CD8-positive, alpha-beta memory T cell (primary cell): ENCODE measurements at places on chromosomes 12 and 14. TPM values are rescaled to one million over a fixed set of nuclear protein-coding genes. Genes with fewer than 3 reads are reported as not detected.

GRCh38 chr12:3129301-3130056 is 52.3 kb downstream of the TSPAN9 start:
- DNase-seq, result no peak

DNA sequence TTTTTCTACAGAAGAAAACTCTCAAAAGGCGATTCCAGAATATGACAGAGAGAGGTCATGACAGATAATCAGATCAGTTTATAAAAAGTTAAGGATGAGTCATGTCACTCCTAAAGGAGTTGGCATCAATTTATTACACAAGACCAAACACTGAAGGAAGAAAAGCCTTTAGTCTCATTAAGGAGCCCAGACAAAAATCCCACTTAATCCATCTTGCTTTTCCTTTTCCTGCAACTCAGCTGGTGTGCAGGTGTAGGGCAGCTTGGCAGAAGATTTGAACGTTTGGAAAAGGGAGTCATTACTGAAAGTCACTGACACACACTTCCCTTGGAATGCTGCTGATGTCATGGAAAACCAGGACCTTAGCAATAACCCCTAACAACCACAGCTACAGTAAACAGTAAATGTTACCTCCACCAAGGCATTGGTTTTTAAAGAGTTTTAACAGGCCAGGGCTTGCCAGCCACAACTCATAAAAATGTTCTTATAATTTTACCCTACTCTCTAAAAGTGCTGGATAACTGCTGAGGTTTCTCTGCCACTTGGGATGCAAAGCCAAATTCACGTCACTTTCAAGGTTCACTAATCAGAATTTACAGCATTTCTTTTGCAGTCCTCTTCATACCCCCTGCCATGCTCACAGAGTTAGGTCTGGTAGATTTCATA is 320.6 kb downstream of the RAD51B start:
- DNase-seq, result no peak

Gene NELL2
- 203 TPM for polyA plus RNA-seq

- no peak for DNase-seq
Measured at GRCh38 chr12:26282339-26282940, 87.1 kb downstream of the SSPN start.

DNA sequence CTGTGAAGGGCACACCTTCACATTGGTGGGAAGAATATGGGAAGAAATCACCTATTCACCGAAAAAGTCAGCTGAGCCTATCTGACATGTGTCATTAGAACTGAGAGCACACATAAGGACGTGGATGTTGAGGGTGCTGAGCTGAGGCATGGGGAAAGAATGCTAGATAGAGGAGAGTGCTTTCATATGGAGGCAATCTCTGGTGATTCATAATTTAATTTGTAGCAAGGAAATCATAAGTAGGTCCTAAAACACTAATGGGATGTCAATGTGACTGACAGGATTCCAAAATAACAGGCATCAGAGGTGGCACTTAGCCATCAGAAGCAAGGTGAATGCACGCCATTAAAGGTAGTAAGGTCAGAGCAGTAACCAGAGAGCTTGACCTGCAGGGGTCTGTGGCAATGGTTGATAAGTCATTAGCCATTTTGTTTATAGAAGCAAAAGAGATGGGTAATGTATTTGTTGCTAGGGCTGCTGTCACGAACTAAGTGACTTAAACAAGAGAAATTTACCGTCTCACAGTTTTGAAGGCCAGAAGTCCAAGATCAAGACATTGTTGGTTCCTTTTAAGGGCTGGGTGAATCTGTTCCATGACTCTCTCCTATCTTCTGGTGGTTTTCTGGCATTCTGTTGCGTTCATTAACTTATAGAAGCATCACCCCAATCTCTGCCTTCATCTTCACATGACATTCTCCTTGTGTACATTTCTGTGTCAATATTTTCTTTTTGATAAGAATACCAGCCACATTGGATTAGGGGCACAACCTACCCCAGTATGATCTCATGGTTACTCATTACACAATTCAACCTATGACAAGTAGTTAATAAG is 69.3 kb downstream of the ANKS1B start:
- DNase-seq, result no peak

DNA sequence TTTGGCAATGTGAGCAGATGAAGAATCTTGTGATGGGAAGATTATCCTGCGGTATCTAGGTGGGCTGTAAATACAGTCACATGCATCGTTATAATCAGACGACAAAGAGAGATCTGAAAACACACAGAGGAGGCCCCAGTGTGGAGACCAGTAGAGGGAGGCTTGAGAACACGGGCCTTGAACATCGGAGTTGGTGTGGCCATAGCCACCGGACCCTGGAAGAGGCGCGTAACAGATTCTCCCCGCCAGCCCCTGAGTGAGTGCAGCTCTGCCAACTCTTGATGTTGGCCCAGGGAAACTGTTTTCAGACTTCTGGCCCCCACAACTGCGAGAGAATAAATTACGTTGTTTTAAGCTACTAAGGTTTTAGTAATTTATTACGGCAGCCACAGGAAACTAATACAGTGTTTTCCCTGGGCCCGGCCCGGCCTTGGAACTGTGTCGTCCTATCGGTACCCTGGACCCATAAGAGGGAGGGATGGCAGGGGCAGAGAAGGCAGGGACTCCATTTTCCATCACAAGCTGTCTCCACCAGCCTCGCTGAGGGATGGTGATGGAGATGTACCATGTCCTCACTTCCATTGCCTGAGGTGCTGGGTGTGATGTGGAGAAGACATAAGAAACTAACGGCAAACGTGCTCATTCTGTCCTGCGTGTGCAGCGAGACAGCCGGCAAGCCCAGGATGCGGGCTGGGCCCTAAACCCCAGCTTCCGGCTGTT is 91.6 kb downstream of the NTF3 start:
- no peak for DNase-seq

Gene SLC38A4
- polyA plus RNA-seq, result not detected

GRCh38 chr12:48824112-48824511 is 5.8 kb downstream of the CACNB3 start:
- no peak for DNase-seq

DNA sequence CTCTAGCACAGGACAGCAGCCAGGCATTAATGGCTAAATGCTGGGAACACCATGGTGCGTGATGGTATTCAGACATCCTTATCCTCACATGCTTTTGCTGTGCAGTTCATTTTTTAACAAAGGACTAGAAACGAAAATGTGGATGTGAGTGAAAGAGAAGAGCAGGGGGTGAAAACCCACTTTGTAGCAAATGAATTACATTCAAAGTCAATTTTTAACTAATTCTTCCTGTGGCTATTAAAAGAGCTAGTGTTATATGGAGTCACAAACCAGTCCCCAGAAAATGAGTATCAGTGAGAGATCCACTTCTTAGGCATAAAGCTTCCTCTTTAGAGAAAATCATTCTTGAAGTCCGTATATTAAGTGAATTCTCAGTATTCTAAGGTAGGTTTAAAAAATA is 592.0 kb upstream of the LMO3 start:
- DNase-seq, result no peak

DNA sequence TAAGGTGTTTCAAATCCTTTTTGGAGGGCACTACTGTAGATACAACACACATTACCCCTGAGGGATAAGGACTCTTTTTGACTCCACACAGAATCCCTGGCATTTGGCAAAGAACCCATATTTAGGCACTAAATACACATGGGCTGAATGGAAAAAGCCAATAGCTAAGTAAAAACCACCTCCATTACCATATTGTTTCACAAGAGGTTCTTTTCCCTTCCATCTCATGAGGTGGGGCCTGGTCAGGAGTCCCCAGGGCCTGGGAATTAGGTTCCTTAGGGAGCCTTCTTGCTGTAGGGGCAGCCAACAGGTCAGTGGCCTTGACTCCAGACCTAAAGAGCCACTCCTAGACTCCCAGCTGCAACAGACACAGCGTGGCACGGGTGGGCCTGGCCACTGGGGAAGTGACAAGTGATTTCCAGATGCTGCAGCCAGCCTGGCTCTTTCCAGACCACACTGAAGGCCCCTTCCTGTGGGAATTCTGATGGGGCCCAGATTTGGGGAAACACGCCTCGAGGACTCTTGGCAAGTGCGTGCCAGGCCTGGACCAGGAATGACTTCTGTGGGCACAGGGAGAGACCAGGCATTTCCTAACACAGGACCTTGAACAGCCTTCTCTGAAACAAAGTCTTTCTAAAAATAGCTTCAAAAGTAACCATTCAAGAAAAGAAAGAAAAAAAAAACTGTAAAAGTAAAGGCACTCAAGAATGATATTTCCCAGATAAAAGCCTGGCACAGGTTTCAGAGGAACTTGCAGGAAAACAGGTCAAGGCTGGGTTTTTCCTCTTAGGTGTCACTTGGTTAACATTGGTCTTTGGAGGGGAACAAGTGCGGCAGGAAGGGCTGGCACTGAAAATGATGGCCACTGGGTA is 18.1 kb downstream of the SSH1 start:
- DNase-seq, result no peak

DNA sequence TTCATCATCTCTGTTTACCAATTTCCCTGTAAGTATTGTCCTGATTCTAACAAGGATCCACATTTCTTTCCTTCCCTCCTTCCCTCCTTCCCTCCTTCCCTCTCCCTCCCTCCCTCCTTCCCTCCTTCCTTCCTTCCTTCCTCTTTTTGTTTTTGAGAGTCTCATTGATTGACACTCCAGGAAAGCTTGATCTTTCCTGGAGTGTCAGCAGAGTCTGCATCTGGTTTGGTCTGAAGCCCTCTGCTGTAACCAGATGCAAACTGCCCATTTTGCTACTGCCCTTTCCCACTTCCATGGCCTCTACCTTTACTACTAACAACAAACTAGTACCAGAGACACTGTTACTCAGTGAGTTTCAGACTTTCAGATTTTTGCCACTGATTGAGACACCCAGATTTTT is 14.4 kb upstream of the OR6C65 start:
- DNase-seq, result no peak

Gene WNT1
- polyA plus RNA-seq, result 2.3 TPM

GRCh38 chr12:873954-874353 is 75.5 kb downstream of the RAD52 start:
- no peak for DNase-seq

Gene KRT5
- polyA plus RNA-seq, result not detected

DNA sequence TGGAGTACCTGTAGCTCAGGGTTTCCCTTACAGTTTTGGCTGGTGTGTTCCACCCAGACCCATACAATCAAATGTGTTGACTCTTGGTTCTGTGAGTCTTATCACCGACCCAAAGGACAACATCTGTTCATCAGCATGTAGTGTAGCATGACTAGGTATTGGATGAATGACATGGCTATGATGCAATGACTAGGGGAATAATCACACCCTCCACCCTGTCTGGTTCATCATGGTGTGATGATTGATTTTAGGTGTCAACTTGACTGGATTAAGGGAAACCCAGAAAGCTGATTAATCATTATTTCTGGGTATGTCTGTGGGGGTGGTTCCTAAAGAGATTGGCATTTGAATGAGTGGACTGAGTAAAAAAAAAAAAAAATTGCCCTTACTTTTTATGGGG is 311.3 kb downstream of the DPF3 start:
- DNase-seq, result no peak

Gene COPZ1
- polyA plus RNA-seq, result 158 TPM

Gene TOMM20L
- not detected for polyA plus RNA-seq

Gene SOAT2
- polyA plus RNA-seq, result 0.76 TPM

DNA sequence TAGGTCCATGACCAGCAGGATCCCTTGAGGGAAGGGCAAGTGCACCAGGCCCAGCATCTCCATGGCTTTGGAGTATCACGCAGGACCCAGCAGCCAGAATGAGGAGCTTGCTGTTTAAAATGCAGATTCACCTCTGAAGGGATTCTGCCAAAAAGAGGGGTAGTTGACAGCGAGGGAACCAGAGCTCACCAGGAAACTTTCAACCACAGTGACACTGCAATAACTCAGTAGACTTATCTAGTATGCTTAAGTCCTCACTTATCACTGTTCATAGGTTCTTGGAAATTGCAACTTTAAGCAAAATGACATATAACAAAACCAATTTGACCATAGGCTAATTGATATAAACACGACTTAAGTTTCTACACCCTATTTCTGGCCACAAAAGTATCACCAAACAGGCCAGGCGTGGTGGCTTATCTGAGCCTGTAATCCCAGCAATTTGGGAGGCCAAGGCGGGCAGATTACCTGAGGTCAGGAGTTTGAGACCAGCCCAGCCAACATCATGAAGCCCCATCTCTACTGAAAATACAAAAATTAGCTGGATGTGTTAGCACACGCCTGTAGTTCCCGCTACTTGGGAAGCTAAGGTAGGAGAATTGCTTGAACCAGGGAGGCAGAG is 21.4 kb upstream of the CKAP4 start:
- DNase-seq, result no peak

- DNase-seq, result no peak
Measured at GRCh38 chr14:51869411-51870100, 9.1 kb downstream of the GNG2 start.

Gene SOX5
- polyA plus RNA-seq, result not detected

- no peak for DNase-seq
Measured at GRCh38 chr14:91048265-91048664, 12.2 kb downstream of the RPS6KA5 start.

GRCh38 chr12:24198070-24198469 is 248.6 kb upstream of the SOX5 start:
- DNase-seq, result no peak

GRCh38 chr14:94648801-94649200 is 36.6 kb downstream of the SERPINA3 start:
- no peak for DNase-seq

DNA sequence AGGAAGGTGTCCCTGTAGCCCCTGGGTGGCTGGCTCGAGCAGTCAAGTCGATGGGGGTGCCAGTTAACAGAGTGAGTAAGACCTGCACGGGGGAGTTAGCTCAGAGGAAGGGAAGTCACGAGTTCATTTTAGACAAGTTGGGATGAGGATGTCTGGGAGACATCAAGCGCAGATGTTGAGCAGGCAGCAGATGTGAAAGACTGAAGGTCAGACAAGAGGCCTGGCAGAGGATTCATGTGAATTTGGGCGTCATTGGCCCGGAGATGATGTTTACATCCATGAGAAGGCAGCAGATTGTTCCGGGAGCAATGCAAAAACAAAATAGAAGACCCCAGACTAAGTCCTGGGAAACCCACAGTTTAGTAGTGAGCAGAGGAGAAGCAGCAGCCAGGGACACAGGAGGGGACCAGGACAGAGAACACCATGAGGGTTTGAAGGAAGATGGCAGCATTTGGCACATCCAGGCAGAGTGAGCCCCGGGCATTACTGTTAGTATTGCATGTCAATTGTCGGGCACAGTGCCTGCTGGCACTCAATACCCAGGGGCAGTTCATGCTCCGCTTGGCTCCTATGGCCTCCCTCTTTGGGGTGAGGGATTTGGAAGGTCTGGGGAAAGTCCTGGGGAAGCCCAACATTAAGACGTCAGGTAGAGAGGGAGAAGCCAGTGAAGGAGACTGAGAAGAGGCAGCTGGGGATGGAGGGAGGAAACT is 15.1 kb downstream of the LTBP2 start:
- DNase-seq, result no peak

Gene CLEC9A
- not detected for polyA plus RNA-seq

GRCh38 chr12:62003701-62004100 is 256.5 kb upstream of the USP15 start:
- DNase-seq, result no peak

Gene TAS2R31
- polyA plus RNA-seq, result not detected
